Stimulated activated CD8-positive, alpha-beta memory T cell treated with anti-CD3 and anti-CD28 coated beads, Interleukin-2, amount 100 ng/mL, for 1 hour (primary cell): ENCODE measurements at places on chromosomes 5 and 9.

- no peak for DNase-seq
These were observed 64.7 kb downstream of the RXRA start for GRCh38 chr9:134390947-134391318.

- no peak for DNase-seq
These were observed 246.4 kb downstream of the ACTL7B start for GRCh38 chr9:108609227-108609896.

GRCh38 chr5:177575488-177575887 is 16.5 kb upstream of the TMED9 start:
- DNase-seq = no peak

GRCh38 chr5:59528202-59528862 is 365.2 kb downstream of the PDE4D start:
- no peak for DNase-seq

GRCh38 chr5:6280425-6281100 is 97.8 kb downstream of the MED10 start:
- no peak for DNase-seq

GRCh38 chr5:58466939-58467338 is 7.1 kb upstream of the PLK2 start:
- no peak for DNase-seq

- DNase-seq = peak; percentile 31
These were observed 950 bp downstream of the RGMB start for GRCh38 chr5:98774192-98775033.

DNA sequence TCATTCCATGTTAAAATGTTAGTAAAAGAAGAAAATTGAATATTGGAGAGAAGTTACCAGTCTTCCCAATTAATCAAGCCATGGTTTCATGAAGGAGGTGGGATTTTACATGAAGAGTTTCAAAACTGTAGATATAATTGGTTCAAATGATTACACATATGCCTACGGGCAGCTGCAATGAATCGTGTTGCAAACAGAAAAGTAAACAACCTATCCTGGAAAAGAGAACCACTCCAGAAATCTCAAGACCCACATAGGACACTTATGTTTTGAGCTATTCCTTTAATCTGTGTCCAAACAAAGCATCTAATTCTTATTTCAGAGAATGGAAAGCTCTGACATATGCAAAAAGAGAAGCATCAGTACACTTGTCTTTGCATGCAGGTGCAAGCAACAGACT is 340.2 kb downstream of the NDUFS4 start:
- DNase-seq = no peak

DNA sequence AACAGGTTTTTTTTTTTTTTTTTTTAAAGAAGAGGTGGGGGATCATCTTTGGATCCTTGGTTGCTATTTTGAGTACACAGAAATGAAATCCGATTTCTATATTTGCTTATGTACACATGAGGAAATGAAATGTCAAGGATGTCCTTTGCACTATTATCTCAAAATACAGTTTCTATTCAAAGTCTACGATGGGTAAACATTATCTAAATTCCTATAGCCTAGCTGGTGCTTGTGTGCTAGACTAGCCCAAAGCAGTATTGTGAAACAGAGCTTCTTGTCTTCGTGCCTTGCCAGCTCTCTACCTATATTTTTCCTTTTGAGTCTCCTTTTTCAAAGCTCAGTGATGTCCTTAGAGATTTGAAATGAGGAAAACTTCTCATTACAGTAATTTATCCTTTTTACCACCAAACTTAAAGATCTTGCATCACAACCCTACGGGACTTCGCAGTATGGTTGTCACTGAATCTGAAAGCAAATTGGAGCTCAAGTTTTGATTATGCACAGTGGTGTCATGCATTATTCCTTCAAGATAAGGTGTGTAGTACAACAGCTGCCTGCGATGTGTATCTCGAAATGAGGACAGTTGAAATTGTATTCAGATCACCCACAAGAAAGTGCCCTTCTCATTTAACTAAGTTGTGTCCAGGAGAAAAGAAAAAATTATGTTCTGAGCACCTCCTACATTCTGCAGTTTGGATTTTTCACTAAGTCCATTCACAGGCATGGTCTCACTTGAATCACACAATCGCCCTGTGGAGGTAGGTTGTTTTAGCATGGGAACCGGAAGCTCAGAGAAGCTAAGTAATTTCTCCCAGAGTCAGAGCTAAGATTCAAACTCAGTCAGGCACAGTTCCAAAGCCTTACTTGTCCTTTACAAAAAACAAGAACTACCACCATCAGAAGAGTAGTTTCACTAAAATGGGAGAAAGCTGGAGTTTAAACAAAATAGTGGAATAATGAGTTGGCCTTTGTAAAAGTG is 379.0 kb downstream of the GLIS3 start:
- DNase-seq = no peak

- DNase-seq = no peak
These were observed 10.5 kb upstream of the NR4A3 start for GRCh38 chr9:99811172-99811571.

DNA sequence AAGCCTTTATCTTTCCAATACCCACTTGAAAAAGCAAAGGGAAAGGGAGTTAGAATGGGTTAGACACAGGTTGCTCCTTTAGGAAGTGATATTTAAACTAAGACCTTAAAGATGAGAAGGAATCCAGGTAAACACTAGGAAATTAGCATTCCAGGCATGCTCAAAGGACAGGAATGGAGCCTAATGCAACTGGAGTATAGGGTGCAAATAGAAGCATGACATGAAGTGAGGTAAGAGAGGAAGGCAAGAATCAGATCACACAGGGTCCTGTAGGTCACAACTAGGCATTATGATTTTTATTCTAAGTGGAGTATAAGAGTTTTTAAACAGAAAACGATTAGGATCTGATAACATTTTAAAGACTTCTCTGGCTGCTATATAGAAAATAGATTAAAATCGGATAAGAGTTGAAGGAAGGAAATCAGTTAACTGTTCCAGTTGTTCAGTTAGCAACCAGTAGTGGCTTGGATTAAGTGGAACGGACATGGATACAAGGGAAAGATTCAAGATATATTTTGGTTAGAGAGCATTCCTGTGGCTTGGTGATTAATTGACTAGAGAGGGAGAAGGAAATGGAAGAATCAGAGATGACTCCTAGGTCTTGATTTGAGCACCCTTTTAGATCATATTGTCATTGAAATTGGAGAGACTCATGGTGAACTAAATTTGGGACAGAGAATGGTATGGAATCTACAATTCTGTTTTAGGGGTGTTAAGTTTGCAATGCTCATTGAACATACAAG is 95.9 kb downstream of the FBXO4 start:
- no peak for DNase-seq

DNA sequence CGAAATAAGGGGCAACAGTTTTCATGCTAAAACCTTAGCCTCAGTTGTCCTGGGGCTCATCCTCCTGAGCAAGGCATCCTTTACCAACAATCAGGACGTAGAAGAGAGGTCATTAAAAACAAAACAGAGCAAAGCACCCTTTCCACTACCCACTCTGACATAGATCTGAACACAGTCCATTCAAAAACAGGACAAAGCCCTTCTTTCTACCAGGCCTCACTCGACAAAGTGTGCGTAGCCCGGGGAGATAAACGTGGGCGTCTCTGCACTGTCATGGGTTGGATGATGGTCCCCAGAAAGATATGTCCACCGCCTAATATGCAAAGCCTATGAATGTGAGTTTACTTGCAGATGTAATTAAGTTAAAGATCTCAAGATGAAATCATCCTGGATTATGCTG is 60.6 kb upstream of the TAS2R1 start:
- no peak for DNase-seq

DNA sequence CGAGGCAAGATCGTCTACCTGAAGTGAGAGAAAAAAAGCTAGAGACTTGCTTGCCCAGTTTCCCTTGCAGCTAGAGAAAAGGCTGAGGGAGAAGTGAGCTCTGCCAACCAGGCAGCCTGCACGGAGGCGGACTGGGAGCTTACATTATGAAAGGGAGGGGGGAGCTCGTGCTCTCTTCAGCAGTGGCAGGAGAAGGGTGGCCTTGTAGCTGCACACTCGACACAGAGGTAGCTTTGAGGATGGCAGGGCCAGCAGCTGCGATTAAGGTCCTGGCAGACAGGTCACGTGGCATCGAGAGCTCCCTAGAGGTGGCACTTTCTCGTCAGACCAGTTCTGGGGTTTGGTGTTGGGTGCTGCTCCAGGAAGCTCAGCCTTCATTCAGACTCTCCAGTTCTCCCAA is 26.7 kb downstream of the APBA1 start:
- no peak for DNase-seq

DNA sequence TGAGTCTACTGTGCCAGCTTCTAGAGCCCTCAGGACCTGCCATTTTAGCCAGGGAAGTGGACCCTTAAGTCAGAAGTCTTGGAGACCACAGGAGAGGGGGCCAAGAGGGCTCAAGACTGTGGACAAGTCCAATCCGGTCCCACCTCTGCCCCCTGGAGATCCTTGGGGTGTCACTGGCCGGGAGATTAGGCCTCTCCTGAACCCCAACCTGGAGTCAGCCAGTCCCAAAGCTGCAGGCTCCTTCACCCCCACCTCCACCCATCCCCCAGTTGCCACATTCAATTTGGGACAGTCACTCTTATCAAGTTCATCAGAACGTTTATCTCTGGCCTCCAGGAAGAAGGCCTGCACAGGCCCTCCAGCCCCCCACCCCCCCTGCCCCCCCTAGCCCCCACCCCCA is 290 bp downstream of the SLC23A1 start:
- DNase-seq = no peak

DNA sequence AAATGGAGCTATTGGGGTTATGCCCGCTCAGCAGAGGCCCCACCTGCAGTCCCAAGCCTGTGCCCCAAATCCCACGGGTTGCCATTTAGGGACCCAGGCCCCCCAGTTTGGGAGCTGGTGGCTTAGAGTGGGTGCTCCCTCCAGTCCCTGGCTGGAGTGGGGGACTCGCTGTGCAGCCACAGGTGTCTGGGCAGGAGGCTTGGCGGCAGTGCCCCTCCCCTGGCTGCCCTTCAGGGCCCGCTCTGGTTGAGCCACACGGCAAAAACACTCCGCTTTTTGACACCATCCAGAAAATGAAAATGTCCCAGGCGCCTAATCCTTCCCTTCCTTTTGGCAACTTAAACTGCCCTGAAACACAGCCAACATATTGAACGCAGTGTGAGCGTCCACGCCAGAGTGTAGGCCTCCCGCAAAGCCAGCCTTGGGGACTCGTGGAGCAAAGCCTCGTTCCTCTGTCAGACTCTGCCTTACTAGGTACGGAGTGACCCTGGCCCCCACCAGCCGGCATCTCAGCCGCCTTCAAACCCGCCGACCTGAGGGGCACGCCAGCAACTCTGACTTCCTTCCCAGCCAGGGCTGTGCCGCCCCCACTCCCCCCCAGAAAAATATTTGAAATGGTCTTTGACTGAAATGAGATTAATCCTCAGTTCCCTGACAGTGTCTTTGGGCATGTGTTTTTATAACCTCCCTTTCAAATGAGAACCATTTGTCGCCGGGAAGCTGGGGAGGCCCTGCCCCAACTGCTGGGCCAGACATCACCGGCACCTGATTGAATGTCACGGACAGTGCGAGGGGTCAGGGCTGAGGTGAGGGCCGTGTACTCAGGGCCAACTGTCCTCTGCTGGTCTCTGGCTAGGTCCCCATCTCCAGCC is 98.5 kb upstream of the LMX1B start:
- DNase-seq = no peak

DNA sequence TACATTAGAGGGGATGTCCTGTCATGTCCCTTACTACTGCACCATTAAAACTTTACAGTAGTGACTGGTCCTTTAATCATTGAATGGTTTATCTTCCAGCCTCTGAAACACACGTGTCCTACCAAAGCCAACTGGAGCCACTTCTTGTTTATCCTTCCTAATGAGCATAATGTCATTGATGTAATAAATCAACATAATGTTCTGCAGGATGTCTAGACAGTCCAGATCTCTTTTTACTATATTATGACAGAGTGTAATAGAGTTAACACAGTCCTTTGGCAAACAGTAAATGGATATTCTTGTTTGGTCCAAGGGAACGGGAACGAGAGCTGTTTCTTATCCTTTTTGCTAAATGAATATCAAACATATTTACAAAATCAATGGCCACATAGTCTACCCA is 88.1 kb upstream of the PTPRD start:
- DNase-seq = no peak

DNA sequence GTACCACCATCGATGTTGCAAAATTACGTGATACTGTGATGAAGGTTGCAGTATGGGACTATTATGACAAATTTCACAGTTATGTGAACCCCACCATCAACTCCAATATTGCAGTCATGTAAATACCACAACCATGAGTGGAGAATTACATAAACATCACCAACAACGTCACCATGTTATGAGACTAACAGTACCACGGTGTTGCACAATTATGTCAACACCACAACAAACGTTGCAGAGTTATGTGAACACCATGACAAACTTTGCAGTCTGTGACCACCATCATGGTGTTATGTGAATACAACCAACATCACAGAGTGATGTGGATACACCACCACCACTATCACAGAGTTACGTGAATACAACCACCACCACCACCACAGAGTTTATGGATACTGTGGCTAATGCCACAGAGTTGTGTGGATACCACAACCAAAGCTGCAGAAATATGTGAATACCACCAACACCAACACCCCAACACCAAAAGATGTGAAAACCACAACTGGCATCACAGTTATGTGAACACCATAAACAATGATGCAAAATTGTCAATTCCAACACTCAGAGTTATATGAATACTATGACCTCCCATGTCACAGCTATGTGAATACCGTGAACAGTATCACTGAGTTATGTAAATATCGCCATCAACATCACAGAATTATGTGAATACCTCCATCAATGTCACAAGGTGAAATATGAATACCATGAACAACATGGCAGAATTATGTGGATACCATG is 62.4 kb downstream of the SHC3 start:
- DNase-seq = no peak

DNA sequence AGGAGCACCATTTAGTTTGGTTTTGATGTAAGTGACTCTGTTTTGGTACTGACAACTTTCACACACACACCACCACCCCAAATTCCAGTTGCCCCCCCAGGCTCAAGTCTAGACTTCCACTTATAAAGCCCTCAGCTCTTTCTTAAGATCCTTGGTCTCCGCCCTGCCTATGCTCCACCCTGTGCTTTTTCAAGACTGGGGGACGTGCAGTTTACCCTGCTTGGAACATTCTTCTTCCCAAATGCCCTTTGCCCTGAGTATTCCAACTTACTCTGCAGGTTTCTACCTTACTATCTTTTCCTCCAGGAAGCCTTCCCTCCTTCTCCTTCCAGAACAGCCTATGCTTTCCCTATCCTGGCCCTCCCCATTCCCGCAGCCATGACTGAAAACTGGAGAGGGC is 1.5 kb upstream of the TRIM14 start:
- DNase-seq = no peak

DNA sequence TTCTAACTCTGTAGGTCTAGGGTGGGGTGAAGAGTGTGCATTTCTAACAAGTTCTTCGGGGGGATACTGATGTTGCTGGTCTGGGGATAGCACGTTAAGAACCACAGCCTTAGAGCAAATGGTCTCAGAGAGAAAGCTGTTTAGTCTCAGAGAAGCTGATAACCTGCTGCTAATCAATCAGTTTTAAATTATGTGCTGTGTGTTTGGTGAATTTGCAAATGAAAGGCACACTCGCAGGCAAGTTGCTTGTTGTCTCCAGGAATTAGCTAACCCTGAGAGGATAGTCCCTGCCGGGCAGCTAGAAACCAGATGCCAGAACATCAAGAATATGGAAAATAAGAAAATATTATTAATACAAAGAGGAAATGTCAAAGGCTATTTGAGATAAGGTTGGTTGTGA is 79.2 kb downstream of the DMRT2 start:
- no peak for DNase-seq
